ENCODE measurements at places on chromosomes 12 and 14.

GRCh38 chr14:67623114-67623513, 3.4 kb downstream of the ARG2 start:
- DNase-seq: no peak

GRCh38 chr14:86613126-86613525, 1083.2 kb downstream of the FLRT2 start:
- DNase-seq: no peak

GRCh38 chr14:81273961-81274575, 53.3 kb upstream of the GTF2A1 start:
- DNase-seq: no peak

DNA sequence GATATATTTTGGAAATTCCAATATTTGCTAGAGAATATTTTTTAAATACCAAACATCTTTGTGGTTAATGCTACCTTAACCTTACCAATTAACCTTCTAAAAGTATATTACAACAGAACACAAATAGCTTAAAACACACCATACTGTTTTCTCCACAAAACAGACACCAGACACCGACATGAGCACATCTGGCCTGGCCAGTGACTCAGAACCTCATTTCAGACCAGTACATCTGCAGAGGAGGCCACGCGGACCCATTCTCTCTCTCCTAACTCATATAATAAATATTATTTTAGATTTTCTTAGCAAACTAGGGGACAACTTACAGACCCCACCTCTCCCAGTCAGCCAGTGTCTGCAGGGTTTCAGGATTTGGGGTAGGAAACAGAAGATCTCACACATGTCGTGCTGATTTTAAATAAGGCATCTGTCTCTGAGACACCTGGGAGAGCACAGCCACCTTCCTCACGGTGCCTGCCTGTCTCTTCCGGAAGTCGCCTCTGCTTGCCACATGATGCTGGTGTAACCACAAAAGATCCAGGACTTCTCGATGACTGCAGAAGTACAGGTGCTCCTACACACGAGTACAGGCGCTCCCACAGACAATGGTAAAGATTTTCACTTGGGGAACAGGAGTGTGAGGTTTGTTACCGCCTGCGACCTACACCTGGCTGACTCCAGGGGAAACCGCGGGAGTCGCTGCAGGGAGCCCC, 9.7 kb upstream of the ANKLE2 start:
- DNase-seq: no peak

DNA sequence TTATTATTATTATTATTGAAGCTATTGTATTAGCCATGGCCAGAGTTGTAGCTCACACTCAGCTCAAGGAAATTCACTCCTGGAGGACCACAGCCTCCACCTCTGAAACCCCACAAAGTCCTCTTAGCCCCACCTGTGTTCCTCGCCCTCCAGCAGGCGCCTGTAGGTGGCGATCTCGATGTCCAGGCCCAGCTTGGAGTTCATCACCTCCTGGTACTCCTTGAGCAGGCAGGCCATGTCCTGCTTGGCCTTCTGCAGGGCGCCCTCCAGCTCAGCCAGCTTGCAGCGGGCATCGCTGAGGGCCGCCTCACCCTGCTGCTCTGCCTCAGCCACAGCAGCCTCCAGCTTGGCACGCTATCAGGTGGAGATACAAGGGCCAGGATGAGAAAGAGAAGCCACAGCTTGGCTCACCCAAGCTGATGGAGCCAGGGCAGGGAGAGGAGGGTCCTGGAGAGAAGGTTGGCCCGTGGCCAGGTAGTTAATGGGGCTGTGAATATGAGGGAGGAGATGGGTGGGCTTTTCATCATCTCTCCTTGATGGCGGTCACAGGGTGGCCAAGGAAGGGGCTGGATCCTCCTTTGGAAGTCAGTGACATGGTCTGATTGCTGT, 5.1 kb downstream of the KRT85 start:
- no peak for DNase-seq

GRCh38 chr12:43008953-43009845, 419.7 kb upstream of the PRICKLE1 start:
- DNase-seq: no peak

- no peak for DNase-seq
Measured at GRCh38 chr12:113146999-113147398, 2.5 kb upstream of the CFAP73 start.

DNA sequence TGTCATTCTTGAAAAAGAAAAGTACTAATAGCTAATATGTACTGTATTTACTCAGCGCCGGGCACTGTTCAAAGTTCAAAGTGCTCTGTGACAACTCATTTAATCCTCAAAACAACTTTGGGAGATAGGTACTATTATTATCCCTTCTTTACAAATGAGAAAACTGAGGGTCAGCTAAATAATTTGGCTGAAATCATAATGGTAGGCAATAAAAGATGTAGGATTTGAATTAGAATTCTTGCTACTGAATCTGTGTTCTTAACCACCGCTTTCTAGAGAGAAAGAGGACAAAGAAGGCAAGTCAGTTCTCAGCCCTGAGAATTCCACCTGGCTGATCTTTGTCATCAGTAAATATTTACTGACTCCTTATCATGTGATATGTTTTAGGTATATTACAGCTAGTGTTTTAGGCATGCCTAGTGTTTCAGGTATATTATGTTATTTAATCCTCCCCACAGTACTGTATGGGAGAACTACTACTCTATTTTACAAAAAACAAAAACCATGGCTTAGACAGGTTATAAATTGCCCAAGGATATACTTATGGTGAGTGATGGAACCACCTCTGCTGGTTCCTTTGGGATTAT, 205.7 kb upstream of the GZMB start:
- no peak for DNase-seq

DNA sequence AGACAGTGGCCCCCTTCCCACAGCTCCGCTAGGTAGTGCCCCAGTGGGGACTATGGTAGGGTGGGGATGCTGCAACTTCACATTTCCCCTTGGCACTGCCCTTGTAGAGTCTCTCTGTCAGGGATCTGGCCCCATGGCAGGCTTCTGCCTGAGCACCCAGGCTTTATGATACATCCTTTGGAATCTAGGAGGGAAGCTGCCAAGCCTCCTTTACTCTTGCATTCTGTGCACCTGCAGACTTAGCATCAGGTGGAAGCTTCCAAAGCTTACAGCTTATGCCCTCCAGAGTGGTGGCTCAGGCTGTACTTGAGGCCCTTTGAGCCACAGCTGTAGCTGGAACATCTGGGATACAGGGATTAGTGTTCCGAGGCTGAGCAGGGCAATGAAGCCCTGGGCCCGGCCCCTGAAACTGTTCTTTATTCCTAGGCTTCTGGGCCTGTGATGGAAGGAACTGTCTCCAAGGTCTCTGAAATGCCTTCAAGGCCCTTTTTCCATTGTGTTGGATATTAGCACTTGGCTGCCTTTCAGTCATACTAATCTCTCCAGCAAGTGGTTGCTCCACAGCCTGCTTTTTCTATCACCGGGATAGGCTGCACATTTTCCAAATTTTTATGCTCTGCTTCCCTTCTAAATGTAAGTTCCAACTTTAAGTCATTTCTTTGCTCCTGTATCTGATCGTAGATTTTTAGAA, 22.2 kb upstream of the OR6J1 start:
- DNase-seq: no peak

DNA sequence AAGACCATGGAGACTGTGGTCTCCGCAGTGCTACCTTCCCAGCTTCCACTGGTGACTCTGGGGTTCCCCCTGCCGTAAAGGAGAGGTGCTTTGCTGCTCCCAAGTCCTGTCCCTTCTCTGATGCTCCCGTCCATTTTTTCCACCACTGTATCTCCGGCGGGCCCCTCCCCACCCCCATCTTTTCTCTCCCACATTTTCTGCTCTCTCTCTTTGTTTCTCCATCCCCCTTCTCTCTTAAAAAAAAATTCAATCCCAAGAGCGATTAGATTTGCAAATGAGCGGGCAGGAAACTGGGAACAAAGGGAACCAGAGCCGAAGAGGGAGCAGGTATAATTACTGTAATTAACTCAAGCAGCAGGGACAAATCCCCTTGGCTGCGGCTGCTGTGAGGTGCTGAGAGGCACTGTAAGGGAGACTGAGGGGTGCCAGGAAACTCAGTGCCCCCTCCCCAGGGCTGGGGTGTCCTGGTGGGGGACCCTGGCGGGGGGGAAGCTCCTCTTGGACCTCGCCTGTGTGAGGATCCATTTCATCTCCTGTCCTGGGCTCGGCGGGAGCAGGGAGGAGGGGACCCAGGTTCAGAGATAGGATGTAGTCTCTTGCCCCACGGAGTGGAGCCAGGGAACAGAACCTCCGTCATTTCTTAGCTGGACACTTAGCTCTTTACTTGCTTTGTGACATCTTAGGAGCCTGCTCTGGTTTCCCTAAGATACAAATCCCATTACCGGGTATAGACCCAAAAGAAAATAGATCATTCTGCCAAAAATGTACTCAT, 140.4 kb upstream of the NRXN3 start:
- no peak for DNase-seq

DNA sequence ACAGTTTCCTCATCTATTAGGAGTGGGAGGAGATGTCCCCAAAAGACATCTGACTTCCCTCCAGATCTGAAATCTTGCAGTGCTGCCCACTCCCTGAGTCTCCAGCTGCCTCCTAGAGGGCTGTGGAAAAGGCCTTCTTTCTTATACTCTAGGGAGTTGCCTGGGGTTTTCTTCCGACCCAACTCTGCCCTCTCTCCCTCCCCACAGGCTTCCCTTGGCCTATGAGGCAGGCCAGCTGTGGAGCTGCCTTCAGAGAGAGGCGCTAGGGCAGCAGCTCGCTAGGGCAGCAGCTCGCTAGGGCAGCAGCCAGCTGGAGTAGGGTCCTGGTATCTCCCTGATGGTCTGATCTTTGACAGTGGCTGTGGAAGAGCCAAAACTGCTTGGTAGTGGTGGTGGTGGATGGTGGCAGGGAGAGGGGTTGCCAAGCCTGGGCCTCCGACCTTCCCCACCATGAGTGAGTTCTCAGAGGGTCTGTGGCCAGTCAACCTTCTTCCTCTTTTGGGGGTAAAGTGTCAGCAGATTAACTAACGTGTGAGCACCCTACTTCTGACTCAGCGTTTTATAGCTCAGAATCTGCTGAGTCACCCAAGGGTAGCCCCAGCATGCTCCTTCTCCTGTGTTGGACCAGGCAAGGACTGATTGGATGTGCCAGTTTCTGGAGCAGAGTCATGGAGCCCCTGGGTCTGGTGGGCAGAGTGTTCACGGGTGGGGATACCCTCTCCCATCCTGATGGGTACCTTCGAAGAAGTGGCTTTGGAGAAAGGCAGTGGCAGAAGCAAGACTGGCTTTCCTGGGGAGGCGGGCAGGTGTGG, 2.3 kb downstream of the SLC48A1 start:
- DNase-seq: no peak

DNA sequence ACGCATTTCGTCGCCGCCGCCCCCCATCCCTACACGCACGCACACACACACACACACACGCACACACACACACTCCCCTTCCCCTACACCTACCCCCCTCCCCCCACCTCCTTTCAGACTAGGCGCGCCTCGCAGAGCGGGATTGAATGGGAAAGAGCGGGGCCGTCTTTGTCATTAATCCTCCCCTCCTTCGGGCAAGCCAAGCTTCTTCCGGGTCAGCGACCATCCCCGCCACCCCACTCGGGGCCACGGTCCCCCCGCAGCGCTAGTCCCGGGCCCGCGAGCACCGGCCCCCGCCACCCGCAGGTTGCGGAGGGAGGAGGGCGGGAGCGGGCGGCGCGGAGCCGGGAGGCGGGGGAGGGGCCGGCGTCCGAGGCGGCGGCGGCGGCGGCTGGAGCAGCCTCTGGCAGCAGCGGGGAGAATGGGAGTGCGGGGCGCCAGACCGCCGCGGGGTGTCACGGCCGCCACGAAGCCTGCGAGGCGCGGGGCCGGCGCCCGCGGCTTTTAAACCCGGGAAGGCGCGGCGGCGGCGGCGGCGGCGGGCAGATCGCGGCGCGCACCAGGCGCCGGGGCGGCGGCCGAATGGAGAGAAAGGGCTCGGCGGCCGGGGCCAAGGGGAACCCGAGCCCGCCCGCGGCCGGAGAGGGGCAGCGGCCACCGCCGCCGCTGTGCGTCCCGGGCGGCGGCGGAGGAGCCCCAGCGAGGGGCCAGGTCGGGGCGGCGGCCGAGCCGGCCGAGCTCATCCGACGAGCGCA, at the start of gene TTC9:
Gene TTC9 (plus strand): TSS at position 369 of the 755 bp plus-strand sequence. CDS start 214 bp downstream, at position 583.
- DNase-seq: peak; percentile 40

- no peak for DNase-seq
Measured at GRCh38 chr12:89593233-89593632, 67.4 kb upstream of the POC1B start.

- no peak for DNase-seq
Measured at GRCh38 chr12:131773582-131774221, 54.5 kb upstream of the MMP17 start.

DNA sequence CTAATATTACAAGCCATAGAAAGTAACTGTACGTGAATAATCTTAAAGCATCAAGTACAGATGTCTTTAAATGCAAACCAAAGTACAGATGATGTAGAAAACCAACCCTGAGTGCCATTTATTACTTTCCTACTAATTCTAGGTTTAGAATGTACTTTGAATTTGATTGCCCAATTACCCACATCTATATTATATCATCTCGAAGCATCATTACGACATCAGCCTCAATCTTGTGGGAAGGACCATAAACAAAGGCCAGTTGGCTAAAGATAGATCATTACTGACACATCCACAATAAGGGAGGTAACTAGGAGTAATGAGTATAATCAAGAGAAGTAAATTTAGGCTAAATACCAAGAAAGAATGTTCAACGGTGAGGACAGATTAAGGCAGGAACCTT, 478.9 kb downstream of the BCAT1 start:
- no peak for DNase-seq

DNA sequence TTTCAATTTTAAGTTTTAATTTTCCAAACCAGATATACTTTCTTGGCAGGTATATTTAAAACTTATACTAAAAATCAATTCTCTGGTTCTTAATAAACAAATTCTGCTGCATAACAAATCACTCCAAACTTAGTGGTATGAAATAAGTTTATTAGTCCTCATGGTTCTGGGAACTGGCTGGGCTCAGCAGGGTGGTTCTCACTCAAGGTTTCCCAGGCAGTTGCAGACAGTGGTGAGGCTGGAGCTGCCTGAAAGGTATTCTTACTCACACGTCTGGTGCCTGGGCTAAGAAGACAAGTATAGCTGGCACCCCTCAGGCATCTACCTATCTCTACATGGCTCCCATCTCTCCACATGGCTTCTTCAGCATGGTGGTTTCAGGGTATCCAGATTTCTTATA, 308.2 kb upstream of the CCDC196 start:
- no peak for DNase-seq

GRCh38 chr12:101698800-101699347, 1.4 kb downstream of the CHPT1 start:
- DNase-seq: no peak

DNA sequence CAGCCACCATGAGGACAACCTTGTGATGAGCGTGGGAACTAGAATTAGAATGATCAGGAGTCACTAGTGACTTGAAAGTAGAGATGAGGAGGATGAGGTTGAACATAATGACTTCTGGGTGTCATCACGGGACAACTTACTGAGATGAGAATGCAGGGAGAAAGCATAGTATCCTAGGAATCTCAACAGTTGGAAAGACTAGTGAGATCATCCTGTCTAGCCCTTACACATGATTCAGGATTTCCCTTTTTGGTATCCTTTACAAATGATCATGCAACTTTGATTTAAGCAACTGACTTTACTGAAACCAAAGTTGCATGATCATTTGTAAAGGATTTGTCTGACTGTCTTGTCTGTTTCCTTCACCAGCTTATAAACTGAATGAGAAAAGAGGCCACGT, 51.8 kb upstream of the HIF1A start:
- no peak for DNase-seq

- no peak for DNase-seq
Measured at GRCh38 chr12:129886541-129886940, 17.3 kb downstream of the TMEM132D start.
